ENCODE measurements at places on chromosomes 5 and 9.

DNA sequence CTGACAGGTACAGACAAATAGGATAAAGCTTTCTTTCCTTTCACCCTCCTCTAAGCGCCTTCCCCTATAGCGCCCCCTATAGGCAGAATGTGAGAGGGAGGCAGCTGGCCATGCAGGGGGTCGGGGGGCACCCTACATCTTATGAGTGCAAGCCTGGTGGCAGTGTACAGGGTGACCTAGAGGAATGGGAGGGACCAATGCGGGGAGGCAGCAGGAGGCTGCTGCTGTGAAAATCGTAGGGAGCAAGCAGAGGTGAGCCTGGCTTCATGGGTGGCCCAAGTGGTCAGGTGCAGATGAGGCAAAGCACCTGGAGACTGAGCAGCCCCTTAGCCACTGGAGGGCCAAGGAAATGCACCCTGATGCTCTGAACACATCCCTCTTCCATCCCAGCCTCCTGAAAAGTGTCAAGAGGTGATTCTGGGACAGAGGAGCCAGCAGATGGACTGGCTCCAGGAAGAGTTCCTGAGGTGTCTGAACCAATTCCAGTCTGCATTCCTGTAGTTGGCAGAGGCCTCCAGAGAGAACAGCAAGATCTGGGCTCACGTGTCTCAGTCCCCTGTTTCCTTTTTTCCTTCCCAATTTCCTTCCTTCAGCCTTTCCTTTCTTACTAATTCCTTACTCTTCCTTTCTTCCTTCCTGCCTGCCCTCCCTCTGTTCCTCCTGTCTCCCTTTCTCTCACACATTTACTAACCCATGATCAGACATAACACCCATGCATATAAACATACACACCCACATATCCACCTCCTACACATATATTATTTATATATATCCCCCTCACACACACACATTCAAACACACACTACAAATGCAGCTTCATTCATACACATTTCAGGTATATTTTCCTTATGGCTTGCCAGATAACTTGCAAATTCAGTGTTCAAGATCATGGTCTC is 32.8 kb upstream of the GALNT10 start:
- peak; percentile 33 for DNase-seq

GRCh38 chr5:160297004-160297403 is 15.4 kb downstream of the CCNJL start:
- DNase-seq: no peak

GRCh38 chr9:82893549-82893948 is 169.4 kb downstream of the RASEF start:
- no peak for DNase-seq

GRCh38 chr9:96514108-96514799 is 64.3 kb downstream of the HABP4 start:
- DNase-seq: no peak

DNA sequence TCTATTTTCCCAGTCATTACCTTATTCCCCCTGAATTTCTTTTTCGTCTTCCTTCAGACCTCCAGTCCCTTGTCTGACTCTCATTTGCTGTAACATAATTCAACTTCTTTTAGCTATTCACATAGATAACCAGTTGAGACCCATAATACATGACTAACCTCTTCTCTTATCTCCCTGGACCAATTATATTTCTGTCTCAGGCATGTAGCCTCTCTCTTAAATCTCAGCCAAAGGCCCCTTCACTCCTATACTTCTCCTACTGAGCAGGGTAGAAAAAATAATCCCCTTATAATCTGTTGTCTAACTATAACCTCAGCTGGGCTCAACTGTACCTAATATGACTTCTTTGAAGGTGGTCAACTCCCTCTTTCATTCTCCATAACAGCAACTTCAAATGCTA is 20.9 kb downstream of the RANBP6 start:
- no peak for DNase-seq

DNA sequence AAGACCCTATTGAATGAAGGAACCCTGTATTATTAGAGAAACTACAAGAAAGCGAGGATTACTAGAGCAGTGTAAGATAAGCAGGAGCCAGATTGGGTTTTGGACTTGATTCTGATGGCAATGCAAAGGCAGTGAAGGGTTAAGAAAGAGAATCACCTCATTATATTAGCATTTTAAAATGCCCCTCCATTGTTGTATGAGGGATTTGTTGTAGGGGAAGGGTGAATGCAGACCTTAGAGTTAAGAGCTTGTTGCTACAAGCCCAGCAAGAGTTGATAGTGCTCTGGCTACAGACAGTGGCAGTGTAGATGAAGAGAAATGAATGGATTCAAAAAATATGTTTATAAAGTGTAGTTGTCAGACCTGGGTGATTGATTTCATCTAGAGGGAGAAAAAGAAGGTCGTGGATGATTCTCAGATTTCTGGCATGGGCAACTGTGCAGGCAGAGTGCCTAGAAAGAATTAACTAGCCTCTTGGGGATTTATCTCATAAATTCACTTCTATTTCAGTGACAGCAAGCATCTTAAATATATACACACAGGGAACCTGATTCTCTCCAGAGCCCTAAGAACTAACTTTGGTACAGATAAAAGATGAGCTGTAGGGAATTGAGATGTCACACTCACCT is 344.8 kb downstream of the ARRDC3 start:
- DNase-seq: no peak

- DNase-seq: no peak
Observed at GRCh38 chr5:54443270-54443669, 12.2 kb upstream of the HSPB3 start.

- peak; percentile 28 for DNase-seq
Observed at GRCh38 chr5:31809050-31809870, 170.3 kb downstream of the PDZD2 start.

DNA sequence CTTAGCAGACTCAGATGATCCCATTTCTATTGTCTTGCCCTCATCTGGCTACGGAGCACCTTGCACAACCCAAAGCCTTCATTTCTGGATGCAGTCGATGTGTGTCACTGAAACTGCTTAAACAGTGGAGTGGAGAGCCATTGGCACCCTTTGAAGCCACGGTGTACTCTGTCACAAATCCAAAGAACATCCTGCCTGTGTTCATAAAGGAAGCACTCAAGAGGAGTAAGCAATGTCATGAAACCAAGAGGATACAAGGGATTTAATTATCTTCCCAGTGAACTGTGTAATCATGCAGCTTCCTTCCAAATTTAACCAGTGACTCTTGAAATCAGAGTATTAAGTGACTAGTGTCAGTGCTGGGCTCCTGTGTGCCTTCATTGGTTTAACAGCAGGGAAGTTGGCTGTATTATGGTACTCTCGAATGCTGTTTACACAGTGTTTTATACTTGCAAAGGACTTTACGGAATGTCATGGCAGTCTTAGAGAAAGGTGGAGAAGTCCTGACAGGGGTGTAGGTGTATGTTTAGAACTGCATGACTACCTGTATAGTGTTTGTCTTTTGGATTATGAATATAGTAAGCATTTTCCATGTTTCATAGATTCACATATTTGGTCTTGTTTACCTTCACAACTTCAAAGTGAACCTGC is 41.9 kb downstream of the CD180 start:
- DNase-seq: no peak

GRCh38 chr9:130417602-130418001 is 27.2 kb upstream of the ASS1 start:
- no peak for DNase-seq

DNA sequence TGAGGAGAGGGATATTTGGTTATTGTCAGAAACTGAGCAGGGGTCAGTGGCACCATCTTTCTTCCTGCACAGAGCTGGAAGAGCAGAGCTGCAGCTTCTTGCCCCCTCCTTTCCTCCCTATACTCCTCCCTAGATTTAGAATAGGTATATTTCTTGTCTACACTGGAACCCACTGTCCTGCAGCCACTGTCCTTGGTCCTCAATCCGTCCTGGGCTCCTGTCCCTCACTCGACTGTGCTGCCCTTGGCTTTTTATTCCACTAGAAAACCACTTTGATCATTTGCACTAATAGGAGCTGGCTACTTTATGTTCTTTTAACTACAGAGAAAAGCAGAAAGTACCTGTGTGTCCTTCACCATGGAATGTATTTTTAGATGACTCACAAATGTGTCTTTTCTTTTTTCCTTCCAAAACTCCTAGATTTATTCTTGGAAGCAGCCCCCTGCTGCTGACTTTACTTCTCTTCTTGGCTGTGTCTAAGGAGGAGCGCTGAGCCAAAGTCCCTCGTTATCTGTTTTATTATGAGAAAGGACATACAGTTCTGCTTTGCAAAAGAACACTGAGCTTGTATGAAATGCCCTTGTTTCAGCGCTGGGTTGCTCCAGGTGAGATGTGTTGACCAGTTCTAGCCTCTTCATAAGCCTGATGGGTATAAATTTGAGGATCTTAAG is 150.9 kb downstream of the SEMA6A start:
- DNase-seq: no peak

GRCh38 chr5:25150819-25151218 is 506.0 kb upstream of the CDH10 start:
- DNase-seq: no peak

- peak; percentile 54 for DNase-seq
Observed at GRCh38 chr9:125829743-125830142, 82.6 kb downstream of the PBX3 start.

DNA sequence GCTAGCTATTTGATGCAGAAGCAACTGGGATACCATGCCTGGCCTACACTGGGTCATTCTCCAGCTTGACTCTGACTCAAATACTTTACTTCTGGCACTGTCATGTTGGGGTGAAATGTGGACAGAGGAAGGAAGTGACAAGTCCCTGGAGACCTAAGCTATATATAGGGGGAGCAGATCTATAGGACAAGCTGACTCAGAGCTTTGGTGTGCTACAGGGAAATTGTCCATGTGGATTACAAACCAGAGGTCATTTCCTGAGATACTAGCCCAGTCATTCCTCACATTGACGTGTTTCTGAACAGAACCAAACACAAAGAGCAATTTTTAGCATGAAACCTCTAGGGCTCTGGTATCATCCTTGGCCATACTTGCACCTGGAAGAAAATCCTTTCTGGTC is 531.6 kb upstream of the CLINT1 start:
- DNase-seq: no peak

DNA sequence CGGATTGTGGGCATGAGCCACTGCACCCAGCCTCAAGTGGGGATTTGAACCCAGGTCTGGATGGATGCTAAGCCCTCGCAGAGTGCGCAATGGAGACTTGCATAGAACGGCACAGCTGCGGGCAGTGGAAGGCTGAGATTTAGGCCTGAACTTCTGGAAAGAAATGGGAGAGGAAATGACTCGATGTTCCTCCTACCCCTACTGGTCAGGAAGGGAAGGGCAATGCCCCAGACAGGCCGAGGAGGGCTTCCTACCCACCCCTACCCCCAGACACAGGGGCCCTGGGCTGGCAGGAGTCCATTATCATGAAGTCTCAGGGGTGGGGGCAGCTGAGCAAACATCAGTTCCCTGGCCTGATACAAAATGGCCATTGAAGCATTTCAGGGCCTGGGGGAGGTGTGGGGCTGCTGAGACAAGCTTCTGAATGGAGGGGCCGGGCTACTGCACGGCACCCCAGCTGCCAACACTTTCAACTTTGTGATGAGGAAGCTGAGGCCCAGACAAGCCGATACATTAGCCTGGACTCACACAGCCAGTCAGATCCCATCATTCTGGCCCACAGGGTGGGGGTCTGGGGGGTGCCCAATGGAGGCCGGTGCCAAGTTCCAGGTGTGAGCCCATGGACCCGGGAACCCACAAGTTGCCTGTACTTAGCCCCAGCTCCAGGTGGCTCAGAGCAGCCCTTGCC is 13.5 kb upstream of the WDR38 start:
- no peak for DNase-seq

GRCh38 chr5:84239494-84239893 is 145.2 kb downstream of the EDIL3 start:
- no peak for DNase-seq

DNA sequence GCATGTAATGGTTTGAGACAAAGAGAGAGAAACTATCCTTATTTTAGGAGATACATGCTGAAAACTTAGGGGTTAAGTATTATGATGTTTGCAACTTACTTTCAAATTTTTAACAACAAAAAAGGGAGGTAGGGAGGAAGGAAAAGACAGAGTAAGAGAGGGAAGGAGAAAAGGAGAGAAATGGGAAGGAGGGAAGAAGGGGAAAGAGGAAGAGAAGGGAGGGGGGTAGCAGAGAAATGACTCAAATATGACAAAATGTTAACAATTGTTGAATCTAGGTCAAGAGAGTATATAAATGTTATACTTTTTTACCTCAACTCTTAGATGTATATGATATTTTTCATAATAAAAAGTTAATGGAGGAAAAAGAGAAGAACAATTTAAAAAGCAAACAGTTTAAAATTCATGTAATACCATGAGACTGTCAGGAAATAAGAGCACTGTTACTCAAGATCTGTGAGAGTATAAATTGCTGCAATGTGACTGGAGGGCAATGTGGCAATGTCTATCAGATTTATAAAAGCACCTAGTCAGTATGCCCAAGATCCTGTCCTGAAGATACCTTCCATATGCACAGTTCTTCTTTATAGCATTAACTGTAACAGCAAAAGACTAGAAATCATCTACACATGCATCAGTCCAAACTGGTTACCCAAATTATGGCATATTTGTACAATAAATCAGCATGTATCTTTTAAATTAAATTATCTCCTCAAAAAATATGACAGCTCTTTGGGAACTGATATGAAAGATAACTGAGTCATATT is 16.3 kb downstream of the FBXW11 start:
- no peak for DNase-seq

- DNase-seq: no peak
Observed at GRCh38 chr9:105413525-105413924, 34.3 kb upstream of the FSD1L start.

Measured in activated CD4-positive, alpha-beta T cell treated with anti-CD3 and anti-CD28 coated beads for 48 hours (primary cell).